CD4-positive, alpha-beta T cell treated with Interleukin-2 at 100 ng/mL for 4 hours (primary cell): ENCODE measurements at places on chromosomes 1 and 21.

- no peak for DNase-seq
Observed at GRCh38 chr1:3062616-3063378, 6.2 kb upstream of the PRDM16 start.

- DNase-seq: no peak
Observed at GRCh38 chr1:105243969-105244368, 1494.3 kb downstream of the AMY1C start.

DNA sequence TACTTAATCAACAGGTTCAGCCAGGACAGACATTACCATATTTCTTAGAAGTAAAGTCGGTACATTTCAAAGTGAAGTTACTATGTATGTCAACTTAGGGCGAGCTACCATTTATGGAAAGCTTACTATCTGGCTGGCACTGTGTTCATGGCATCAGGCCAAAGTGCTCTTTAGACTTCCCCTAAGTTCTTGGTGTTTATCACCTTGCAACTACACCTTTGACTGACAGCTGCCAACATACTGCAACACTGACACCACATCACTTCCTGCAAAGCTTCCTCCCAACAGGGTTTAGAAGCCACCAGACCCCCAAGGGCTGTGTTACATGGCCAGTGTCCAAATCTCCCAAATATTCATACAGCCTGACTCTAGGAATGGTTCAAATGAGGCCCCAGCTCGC is 61.0 kb downstream of the TIAM1 start:
- DNase-seq: peak; percentile 56

GRCh38 chr1:230278871-230279582 is 147.1 kb downstream of the PGBD5 start:
- no peak for DNase-seq

DNA sequence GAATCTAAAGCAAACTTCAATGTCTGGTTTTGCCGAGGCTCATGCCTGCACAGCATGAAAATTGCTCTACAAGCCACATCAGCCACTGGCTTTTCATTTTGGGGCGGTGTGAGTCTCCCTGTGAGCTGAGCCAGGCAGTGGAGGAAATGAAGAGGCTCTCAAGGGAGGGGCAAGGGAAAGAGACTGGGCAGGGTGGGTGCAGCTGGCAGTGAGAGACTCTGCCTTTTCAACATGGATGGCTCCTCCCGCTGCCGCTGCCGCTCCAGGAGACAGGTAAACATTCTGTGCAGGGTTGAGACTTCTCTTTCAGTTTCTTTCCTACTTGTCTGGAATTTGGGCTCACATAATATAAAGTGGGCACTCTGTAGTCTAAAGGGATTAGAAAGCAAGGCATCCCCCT is 11.3 kb upstream of the CTSE start:
- no peak for DNase-seq
